ENCODE measurements at places on chromosomes 5 and 9.

GRCh38 chr9:88571419-88571818 is 36.4 kb downstream of the NXNL2 start:
- DNase-seq, result no peak

- no peak for DNase-seq
Observed at GRCh38 chr5:83657807-83658525, 62.7 kb downstream of the HAPLN1 start.

DNA sequence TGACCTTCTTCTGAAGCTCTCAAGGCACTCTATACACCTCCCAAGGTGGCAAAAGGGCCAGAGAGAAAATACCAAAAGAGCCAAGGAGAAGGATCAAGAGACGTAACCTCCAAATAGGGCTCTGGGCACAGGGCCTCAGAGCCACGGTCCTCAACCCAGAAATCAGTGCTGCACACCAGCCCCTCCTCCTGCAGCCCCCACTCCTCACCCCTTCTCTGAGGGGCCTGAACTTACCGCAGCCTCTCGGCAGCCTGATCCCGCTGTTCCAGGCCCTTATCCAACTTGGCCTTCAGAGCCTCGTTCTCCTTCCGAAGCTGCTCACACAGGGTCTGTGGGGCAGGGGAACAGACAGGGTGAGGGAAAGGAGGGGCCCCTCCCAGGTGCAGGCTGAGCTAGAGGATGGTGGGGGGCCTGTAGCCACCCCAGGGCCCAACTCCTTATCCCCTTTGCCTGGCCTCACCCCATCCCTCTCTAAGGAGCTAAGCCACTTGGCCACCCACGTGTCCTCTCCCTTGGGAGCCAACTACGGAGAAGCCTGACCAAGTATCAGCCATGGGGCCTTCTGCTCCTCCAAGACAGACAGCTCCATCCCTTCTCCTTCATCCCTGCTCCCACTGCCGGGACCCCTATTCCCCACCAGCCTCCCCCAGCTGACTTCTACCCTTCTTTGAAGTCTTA is 28.8 kb downstream of the TNIP1 start:
- DNase-seq, result no peak

- DNase-seq, result no peak
Observed at GRCh38 chr5:136109453-136110135, 23.1 kb upstream of the SMAD5 start.

- peak; percentile 61 for DNase-seq
Observed at GRCh38 chr5:174311531-174312269, 266.2 kb downstream of the NSG2 start.
